ENCODE measurements at places on chromosomes 5 and 9.

GRCh38 chr5:106720367-106720766, 950.4 kb downstream of the EFNA5 start:
- no peak for DNase-seq

GRCh38 chr9:87270221-87270847, 227.3 kb upstream of the DAPK1 start:
- DNase-seq, result no peak

GRCh38 chr5:59037941-59038797, 455.3 kb downstream of the RAB3C start:
- no peak for DNase-seq

GRCh38 chr5:175104677-175105076, 339.3 kb downstream of the DRD1 start:
- no peak for DNase-seq

GRCh38 chr9:13034694-13035002, 244.8 kb downstream of the MPDZ start:
- no peak for DNase-seq

- no peak for DNase-seq
Observed at GRCh38 chr9:114163517-114163951, 8.2 kb downstream of the COL27A1 start.

DNA sequence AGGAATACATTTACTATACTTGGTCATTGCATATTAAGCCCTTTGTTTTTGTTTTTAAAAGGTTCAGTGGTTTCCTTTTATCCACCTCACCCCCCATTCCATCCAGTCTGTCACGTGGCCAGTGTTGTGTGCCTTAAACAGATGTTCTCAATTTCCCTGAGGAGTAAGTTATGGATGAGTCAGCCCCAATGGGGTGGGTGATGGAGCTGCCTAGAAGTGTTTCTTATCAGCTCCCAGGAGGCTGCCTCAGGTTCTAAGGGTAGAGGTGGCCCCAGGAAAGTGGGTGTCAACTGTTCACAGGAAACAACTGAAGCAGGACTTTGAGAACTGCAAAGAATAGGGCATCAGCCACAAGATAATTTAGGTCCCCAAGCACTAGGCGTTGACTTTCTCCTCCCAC, 41.1 kb downstream of the ACTBL2 start:
- no peak for DNase-seq

DNA sequence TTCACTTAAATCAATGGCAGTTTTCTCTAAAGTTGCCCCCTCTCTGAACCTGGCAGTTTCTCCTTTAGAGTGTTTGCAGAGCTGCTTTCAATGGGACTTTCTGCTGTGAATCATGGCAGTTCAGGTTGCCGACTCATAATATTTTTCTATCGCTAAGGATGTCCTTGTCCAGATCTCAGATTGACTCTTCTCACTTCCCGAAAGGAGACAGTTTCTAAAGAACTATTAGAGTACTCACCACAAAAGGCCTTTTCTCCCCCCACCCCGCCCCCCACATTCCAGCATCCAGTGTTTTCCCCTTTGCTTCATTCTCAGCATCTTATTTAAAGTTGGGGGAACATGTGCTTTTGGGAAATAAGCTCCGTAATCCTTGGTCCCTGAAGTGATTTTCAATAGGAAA, 443.5 kb upstream of the KLF4 start:
- DNase-seq, result no peak

- no peak for DNase-seq
Observed at GRCh38 chr5:1507961-1508658, 15.7 kb downstream of the LPCAT1 start.

DNA sequence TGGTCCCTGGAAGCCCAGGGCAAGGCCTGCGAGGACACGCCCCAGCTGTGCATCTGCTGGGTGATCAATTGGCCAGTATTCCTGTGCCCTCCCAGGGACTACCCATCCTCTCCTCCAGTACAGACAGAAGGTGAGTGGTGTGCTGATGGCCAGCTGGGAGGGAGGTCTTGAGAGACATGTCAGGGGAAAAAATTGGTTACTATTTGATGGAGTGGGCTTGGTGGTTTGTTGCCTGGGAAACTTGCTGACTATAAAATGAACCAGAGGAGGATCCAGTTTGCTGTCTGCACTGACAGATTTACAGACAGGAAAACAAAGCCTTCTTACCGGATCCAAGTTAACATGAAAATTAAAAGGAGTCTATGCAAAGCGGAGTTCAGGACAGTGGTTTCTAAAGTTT, 40.3 kb downstream of the MAP1B start:
- DNase-seq, result no peak

- no peak for DNase-seq
Observed at GRCh38 chr9:104278929-104279496, 184.9 kb downstream of the SMC2 start.

DNA sequence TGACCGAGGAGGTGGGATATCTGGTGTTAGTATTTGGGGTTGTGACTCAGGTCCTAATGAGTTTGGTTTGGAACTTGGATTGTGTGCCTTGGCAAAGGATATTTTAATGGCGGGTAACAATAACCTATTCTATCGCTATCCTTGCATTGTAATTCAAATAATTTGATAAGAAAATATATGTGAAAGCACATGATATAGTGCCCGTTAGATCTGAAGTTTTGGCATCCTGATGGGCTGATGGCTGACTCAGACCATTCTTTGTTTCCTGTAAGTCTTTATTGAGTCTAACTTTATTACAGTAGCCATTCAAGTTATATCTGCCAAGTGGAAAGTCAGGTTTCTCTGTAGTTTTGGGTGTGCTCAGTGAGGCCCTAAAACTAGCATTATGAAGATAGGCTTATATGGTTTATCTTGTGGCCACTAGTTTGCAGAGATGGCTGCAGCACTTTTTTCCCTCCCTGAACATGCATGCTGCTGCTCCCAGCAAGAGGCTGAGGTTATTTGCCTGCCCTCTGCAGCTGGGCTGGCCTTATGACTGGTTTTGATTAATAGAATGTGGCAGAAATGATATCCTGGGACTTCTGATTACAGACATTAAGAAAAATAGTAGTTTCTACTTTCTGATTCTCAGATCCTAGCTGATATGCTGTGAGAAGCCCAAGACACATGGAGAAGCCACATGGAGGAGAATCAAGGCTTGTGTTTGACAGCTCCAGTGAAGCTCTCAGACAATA, 46.6 kb downstream of the CFAP95 start:
- no peak for DNase-seq

DNA sequence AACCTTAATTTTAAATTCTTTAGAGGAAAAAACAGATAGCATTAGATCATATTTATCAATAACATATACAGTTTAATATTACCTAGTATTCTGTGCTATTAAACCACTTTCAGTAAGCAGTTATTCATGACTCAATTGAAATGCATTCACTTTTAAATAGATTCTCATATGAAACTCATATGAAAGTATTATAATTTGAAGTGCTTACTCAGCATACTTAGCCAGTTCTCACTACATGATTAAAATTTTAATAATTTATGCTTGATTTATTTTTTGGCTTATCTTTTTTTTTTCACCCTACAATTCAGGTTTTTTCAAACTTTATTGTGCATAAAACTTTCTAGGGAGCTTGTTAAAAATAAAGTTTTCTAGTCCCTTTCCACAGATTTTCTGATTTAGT, 694.9 kb upstream of the CDH9 start:
- DNase-seq, result no peak

DNA sequence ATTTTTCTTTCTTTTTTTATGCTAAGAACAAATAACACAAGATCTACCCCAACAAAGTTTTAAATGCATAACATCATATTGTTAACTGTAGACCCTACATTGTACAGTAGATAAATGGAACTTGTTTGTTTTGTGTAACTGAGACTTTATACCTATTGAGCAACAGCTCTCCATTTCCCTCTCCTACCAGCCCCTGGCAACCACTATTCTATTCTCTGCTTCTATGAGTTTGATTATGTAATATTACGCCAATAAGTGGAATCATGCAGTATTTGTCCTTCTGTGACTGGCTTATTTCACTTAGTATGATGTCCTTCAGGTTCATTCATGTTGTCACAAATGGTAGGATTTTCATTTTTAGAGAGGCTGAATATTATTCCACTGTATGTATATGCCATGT, 308.2 kb upstream of the PRR16 start:
- DNase-seq, result no peak
